ENCODE measurements at places on chromosomes 5 and 9.

- DNase-seq, result no peak
These were observed 60.0 kb downstream of the SGCD start for GRCh38 chr5:156386976-156387375.

- DNase-seq, result no peak
These were observed 288.3 kb upstream of the MPDZ start for GRCh38 chr9:13567833-13568232.

DNA sequence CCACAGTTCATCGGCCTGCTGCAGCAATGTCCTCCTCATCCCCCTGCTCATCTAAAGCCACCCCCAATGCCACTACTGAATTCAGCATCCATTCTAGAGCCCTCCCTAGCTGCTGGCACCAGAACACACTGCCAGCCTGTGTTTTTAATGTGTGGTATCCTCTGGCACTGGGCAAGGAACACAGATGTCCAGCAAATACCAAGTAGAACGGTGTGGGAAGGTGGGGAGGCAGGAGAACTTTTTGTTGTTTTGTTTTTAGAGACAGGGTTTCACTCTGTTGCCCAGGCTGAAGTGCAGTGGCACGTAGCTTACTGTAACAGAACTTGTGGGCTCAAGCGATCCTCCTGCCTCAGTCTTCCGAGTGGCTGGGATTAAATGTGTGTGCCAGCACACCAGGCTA lies 4.7 kb downstream of the HDHD3 start:
- DNase-seq, result no peak

- no peak for DNase-seq
These were observed 30.1 kb upstream of the LPAR1 start for GRCh38 chr9:111068383-111068730.

- no peak for DNase-seq
These were observed 435.7 kb downstream of the SH3GL2 start for GRCh38 chr9:18014556-18014955.

- no peak for DNase-seq
These were observed 16.2 kb upstream of the NDUFB6 start for GRCh38 chr9:32589083-32589723.

GRCh38 chr9:114238472-114238871 lies 83.1 kb downstream of the COL27A1 start:
- no peak for DNase-seq

DNA sequence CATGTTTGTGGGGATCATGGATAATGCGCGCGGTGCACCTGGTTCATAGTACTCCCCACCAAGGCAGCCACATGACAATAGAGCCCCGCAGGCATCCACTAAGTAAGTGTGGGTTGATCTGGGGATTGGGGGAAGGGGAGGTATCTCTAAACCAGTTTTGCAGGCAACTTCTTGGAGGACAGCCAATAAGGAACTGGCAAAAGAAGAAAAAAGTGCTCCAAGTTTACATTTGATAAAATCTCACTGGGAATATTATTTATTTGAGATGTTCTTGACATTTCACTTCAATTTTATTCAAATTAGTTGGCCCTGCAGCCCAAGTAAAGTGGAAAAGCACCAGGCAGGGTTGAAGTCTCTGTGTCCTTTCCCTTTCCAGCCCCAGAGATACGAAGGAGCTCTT lies 8.5 kb downstream of the FBP1 start:
- no peak for DNase-seq

DNA sequence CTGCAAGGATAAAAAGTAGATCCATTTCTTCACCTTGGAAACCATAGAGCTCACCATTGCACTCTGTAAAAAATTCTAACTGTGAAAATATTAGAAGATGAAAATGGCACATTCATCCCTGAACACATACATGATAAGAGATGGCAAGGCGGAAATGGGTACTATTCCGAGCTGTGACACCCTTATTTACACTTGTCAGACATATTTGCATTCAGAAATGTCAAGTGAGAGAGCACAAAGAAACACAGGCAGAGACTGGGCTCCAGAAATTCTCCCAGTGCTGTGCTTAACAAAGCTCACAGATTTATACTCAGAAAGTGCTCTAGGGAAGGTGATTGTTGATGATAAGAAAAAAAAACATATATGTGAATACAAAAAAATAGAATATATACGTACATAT lies 170.3 kb upstream of the PUM3 start:
- DNase-seq, result no peak

GRCh38 chr5:8865686-8866374 lies 680.0 kb downstream of the SEMA5A start:
- no peak for DNase-seq

GRCh38 chr9:105064248-105065097 lies 136.5 kb upstream of the ABCA1 start:
- peak; percentile 5 for DNase-seq

- DNase-seq, result no peak
These were observed 44.8 kb downstream of the RCL1 start for GRCh38 chr9:4837261-4838188.

DNA sequence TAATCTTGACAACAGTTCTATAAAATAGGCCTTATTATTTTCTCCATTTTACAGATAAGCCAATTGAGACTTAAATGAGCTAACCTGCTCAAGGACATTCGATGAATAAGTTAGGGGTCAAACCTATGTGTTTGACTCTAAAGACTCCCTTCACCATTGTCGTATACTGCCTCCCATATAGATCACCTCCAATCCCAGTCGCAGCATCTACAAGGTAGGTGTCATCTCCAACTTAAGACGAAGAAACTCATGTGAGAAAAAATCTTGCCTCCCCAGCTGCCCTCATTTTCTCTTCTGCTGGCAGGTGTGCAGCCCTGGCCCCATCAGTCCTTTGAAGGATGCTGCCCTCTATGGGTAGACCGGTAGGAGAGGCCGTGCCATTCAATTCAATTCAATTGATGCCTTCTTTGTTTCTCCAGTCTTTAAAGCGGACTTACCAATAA lies 75.2 kb upstream of the SMARCA2 start:
- DNase-seq, result peak; percentile 16

DNA sequence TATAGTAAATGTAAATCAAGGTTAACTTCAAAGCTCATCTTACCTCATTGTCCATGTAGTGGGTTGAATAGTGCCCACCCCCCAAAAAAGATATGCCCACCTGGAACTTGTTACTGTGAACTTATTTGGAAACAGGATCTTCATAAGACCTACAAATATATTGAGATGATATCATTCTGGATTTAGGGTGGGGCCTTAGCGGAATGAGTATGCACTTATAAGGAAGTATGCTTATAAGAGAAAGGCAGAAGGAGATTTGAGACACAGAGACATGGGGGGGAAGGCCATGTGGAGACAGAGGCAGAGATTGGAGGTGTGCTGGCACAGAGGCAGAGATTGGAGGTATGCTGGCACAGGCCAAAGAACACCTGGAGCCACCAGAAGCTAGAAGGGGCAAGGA lies 2.6 kb upstream of the PRRC1 start:
- no peak for DNase-seq
